Naive thymus-derived CD4-positive, alpha-beta T cell (primary cell): ENCODE measurements at places on chromosomes 12 and 14. TPM values are rescaled to one million over a fixed set of nuclear protein-coding genes. Genes with fewer than 3 reads are reported as not detected.

GRCh38 chr12:89693639-89694202 is 14.9 kb downstream of the ATP2B1 start:
- peaks cover 20% of the 10 kb centered on the region for H3K4me1 ChIP-seq
- H3K36me3 ChIP-seq: no peaks in the 10 kb centered on the region
- no peak overlapping the region for H3K4me3 ChIP-seq
- no peak overlapping the region for H3K27ac ChIP-seq

DNA sequence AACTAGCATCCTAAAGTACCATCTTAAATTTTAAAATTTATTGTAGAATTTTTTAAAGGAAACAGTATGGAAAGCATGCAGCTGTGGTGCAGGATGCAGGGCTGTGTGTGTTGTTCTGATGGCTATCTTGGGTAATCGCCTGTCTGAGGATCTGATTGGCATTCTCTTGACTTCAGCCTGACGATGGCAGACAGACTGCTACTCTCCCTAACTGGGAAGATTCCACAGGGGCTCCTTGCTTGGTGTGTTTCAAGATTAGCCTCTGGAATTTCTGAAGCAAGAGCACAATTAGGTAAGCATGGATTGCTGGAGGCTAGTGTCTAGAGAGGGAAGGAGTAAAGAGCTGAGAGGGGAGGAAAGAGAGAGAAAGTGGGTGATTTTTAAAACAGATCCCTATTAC is 696.8 kb upstream of the LRFN5 start:
- DNase-seq: no peak
- no peaks in the 10 kb centered on the region for H3K4me1 ChIP-seq
- H3K4me3 ChIP-seq: no peak overlapping the region

The PPP1R1A gene
- polyA plus RNA-seq: not detected

The PLCZ1 gene
- not detected for polyA plus RNA-seq

The PTPRB gene
- not detected for polyA plus RNA-seq
